ENCODE measurements at places on chromosomes 4 and X.

DNA sequence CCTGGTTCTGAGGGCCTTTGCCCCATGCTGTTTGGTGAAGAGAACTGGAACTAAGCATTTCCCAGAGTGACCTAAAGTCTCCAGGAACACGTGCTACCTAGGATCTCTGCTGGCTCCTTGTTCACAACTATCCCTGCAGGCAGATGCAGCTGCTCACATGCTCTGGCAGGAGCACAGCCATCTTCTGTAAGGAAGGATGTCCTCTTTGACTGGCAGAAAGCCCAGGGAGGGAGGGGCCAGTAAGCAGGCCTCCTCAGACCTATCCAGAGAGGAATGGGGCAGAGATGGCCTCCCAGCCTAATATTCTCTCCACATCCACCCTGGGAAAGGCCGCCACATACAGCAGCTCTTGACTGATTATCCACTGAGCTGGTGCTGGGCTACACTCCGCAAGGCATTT is 142.8 kb upstream of the EOLA2 start:
- no peak for DNase-seq

DNA sequence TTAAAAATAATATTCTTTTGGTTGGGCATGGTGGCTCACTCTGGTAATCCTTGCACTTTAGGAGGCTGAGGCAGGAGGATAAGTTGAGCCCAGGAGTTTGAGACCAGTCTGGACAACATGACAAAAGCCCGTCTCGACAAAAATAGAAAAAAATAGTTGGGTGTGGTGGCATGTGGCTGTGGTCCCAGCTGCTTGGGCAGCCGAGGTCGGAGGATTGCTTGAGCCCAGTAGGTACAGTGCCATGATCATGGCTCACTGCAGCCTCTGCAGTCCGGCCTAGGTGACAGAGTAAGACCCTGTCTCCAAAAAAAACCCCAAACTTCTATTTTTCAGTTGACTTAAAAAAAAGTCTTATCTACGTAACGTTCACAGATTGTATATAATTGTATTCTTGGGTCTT is 23.9 kb downstream of the UBE2K start:
- DNase-seq: no peak

- DNase-seq: no peak
These were observed 101.0 kb downstream of the OPHN1 start for GRCh38 chrX:68332201-68332731.

DNA sequence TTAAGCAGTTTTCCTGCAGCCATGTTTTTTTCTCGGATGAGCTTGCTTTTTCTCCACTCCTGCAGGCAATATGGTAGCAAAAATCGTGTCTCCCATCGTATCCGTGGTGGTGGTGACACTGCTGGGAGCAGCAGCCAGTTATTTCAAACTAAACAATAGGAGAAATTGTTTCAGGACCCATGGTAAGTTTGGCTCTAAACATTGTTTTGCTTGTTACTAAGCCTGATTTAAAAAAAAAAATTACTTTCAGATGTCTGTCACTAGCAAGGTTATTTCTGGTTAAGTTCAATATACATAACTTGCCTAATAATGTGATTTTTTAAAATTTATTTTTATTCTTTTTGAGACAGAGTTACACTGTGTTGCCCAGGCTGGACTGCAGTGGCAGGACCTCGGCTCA is 17.5 kb upstream of the GYG2 start:
- no peak for DNase-seq

DNA sequence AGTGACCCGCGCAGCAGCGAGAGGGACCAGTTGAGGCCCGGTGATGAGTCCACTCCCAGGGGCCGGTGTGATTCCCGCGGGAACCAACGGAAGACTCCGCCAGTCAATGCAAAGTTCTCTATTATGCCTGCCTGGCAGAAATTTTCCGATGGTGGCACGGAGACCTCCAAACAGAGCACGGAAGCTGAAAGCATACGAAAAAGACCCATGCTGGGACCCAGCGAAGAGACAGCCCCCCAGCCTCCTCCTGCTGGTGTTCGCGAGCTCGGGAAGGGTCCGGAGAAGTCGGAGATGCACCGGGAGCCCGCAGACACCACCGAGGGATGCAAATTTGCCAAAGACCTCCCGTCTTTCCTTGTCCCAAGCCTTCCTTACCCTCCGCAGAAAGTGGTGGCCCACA is 71.7 kb downstream of the AASDH start:
- DNase-seq: no peak

- DNase-seq: no peak
These were observed 153.0 kb downstream of the CBR4 start for GRCh38 chr4:168857009-168857408.
